Transverse colon (tissue), 4 donors: ENCODE measurements at places on chromosomes 5 and 9. TPM values are rescaled to one million over a fixed set of nuclear protein-coding genes. Genes with fewer than 3 reads are reported as not detected.

The PRUNE2 gene
- 67.6 TPM for total RNA-seq

The PCDHGB7 gene
- 8.6 TPM for total RNA-seq

The SPAAR gene
- not detected for total RNA-seq

The SPARC gene
- 47.9 TPM for total RNA-seq

The ERAP2 gene
- total RNA-seq = 33.6 TPM

DNA sequence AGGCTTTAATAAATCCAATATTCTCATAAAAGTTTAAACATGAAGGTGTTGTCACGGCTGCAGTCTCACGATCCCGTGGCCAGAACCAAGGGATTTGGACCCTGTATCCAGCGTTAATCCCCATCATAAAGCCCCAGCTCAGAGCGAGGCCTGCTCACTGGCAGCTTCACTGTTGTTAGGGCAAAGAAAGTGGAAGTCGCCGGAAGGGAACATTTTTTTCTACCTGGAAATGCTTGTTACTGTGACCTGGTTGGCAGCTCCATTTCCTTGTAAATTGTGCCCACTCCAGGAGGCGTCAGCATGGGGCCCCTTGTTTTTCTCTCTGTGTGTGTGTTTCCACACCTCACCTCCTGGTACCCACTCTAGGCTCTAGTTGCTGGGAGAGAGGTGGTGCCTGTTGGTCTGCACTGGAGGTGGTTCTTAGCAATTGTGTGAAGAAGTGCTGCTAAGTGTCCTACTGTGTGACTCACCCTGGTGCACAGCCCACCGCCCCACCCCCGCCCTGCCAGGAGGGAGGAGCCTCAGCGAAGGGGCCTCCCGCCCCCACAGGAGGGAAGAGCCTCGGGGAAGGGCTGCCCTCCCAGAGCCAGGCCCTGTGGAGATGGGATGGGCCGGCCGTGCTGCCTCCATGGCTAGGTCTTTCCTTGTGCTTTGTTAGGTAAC is 105.1 kb downstream of the EHMT1 start:
- no peak for DNase-seq

DNA sequence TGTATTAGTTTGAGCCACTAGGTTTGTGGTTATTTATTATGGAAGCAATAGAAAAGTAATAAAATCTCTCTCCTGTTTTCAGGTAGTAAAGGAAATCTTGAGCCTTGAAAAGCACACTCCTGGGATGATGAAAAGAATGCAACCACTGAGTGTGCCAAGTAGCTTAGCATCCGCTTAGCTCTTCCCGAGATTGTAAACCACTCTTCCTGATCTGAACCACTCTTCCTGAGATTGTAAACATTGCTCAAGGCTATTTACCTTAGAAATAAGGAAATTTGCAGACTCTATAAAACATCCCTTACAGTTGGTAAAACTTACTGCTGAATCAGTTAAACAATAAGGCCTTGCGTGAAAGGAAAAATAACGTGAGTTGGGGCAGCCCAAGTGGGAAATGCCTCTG is 17.4 kb upstream of the IL33 start:
- DNase-seq = no peak

GRCh38 chr9:107221321-107221720 is 61.8 kb upstream of the RAD23B start:
- DNase-seq = no peak

GRCh38 chr9:128390150-128390812 is 19.1 kb downstream of the URM1 start:
- no peak for DNase-seq

- DNase-seq = no peak
Observed at GRCh38 chr5:150313501-150313900, 10.8 kb upstream of the ARSI start.

GRCh38 chr9:106889061-106889590 is 26.2 kb downstream of the ZNF462 start:
- no peak for DNase-seq

- DNase-seq = no peak
Observed at GRCh38 chr5:59332236-59332973, 561.1 kb downstream of the PDE4D start.
